ENCODE measurements at places on chromosomes 5 and 9.

DNA sequence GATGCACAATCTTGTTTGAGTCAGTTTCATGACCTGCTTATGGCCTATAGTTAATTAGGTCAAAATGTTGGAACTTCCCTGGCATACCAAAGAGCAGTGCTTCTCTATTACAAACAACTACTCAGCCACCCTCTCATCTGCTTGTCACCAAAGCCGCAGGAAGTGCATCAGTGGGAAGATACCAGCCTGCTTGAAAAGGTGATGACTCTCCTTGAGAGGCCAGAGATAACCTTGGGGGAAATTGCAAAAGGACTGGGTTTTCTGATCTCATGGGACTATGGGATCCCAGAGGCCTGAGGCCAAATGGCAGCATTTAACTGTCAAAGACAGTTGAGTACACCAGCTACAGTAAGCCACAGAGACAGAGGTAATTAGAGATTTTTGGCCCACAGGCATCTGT is 69.9 kb downstream of the C9orf57 start:
- no peak for DNase-seq

DNA sequence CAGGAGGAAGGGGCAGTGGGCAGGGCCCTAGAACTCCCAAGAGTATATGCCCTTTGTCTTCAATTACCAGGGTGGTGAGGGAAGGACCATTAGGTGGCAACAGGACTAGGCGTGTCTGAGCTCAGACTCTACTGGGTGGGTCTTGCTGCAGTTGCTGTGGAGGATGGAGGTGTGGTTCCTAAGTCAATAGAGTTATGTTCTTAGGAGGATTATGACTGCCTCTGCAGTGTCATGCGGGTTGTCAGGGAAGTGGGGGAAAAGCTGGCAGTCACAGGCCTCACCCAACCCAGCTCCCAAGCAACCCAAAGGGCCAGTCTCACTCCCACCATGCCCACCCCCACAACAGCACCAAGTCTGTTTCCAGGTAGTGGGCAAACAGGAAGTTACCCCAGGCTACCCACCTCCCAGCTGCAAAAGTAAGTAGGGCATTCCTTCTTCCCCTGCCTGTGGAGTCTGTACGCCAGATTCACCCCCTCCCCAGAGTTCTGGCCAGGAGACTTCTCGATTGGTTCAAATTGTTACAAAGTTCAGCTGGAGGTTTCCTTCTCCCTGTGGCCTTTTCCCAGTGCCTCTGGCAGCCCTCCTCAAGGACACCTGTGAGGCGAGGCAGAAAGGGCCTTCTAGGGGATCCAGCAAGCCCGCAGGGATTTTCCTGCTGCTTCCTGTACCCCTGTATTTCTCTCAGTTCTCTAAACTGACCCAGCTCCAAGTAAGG is 145.3 kb downstream of the HINT1 start:
- DNase-seq: no peak

GRCh38 chr9:130423272-130423671 is 21.5 kb upstream of the ASS1 start:
- no peak for DNase-seq

DNA sequence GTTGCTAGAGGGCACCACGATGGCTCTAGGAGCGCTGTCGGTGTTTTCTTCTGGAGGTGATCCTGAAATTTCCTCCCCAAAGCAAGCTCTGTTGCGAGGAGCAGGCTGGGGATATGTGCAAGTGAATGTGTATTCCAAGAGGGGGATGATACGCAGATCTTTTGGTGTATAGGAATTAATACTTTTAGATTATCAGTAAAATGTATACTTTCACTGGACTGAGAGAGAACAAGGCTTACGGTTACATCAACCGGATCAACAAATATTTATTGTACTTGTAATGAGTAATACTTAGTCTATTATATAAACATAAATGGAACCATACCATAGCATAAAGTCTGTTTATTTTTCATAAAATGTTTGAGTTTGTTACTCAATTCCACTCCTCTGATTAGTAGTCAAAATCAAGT is 632 bp upstream of the PRKAA1 start:
- DNase-seq: peak; percentile 7

Data from bone marrow (tissue), 2 donors.